ENCODE measurements at places on chromosomes 4 and X. TPM values are rescaled to one million over a fixed set of nuclear protein-coding genes. Genes with fewer than 3 reads are reported as not detected.

The ARHGAP36 gene
- not detected for total RNA-seq

The ZNF280C gene
- 8.0 TPM for total RNA-seq

The PTPN13 gene
- total RNA-seq, result 44.0 TPM

The INPP4B gene
- 8.9 TPM for total RNA-seq

The CDKL2 gene
- 1.3 TPM for total RNA-seq

The GLA gene
- total RNA-seq, result 15.7 TPM

The SHISA3 gene
- total RNA-seq, result 1.7 TPM

The MAGEA1 gene
- total RNA-seq, result not detected

DNA sequence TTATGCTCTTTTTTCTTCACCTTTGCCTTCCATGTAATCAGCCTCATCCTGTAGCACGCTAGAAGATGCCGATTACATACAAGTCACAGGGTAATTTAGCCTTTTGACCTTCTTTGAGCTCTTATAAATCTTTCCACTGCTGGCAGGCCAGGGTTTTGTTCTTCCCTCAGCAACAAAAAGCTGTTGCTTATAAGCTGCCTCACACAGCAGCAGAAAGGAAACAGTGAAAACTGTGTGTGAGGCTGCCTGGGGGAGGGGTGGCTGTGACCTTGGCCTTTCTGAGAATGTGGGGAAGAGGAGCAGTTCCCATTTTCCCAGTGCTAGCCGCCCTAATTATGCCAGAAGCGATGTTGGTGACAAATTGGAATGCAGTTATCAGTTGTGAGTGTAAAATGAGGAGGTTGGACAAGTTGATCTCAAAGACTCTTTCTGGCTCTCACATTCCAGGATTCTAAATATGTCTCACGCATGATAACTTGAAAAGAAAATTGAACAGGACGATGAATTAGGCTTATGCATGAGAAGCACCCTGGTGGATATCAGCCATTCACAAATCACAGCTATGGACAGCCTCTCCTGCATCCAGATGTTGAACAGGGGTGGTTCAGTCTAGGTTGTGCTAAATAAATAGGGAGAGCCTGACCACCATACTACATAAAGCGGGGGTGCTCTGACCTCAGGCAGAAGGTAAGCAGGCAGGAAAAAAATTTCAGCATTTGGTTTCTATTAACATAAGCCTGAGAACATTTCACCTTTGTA lies 25.7 kb downstream of the SLITRK2 start:
- no peaks in the 10 kb centered on the region for H3K36me3 ChIP-seq
- no peaks in the 10 kb centered on the region for H3K27me3 ChIP-seq
- no peak overlapping the region for H3K27ac ChIP-seq
- no peak overlapping the region for H3K4me3 ChIP-seq
- DNase-seq, result no peak
- no peaks in the 10 kb centered on the region for H3K4me1 ChIP-seq

GRCh38 chr4:118395057-118395644 lies 42.3 kb upstream of the PRSS12 start:
- DNase-seq, result no peak
- no peak overlapping the region for H3K27ac ChIP-seq
- no peak overlapping the region for H3K4me3 ChIP-seq
- peaks cover 2% of the 10 kb centered on the region for H3K4me1 ChIP-seq
- H3K36me3 ChIP-seq, result no peaks in the 10 kb centered on the region

- no peaks in the 10 kb centered on the region for H3K36me3 ChIP-seq
- DNase-seq, result no peak
- H3K4me3 ChIP-seq, result no peak overlapping the region
- H3K27me3 ChIP-seq, result no peaks in the 10 kb centered on the region
- no peak overlapping the region for H3K27ac ChIP-seq
- H3K4me1 ChIP-seq, result no peaks in the 10 kb centered on the region
These were observed 61.7 kb upstream of the HAND2 start for GRCh38 chr4:173591760-173592159.

GRCh38 chr4:5972571-5972970 lies 45.7 kb downstream of the C4orf50 start:
- H3K4me3 ChIP-seq, result no peak overlapping the region
- no peaks in the 10 kb centered on the region for H3K27me3 ChIP-seq
- H3K27ac ChIP-seq, result no peak overlapping the region
- no peak for DNase-seq
- H3K4me1 ChIP-seq, result no peaks in the 10 kb centered on the region

- H3K4me3 ChIP-seq, result no peak overlapping the region
- DNase-seq, result peak; percentile 22
- H3K27me3 ChIP-seq, result no peaks in the 10 kb centered on the region
- no peaks in the 10 kb centered on the region for H3K36me3 ChIP-seq
- no peak overlapping the region for H3K27ac ChIP-seq
These were observed 266.8 kb downstream of the C4orf33 start for GRCh38 chr4:129362691-129363274.

DNA sequence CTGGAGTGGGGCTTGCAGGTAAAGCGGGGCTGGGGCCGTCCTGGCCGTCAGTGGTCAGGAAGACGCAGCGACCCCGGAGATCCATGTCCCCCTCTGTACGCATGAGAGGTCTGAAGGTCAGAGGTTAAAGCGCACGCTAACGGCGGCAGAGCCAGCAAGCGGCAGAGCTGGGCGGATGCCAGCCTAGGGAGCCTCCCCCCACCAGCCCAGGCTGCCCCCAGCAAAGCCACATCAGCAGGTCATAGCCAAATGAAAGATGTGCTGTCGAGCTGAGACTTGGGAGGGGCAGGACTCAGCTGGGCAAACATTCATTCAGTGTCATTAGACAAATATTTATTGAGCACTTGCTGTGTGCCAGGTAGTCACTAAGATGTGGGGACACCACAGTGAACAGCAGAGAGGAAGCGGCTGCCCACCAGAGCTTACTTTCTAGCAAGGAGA lies 593 bp upstream of the JAKMIP1 start:
- no peak overlapping the region for H3K27ac ChIP-seq
- no peaks in the 10 kb centered on the region for H3K27me3 ChIP-seq
- H3K4me1 ChIP-seq, result no peaks in the 10 kb centered on the region
- peak overlapping the region; percentile 39 for H3K4me3 ChIP-seq
- DNase-seq, result no peak

GRCh38 chr4:3335982-3336381 lies 43.2 kb downstream of the RGS12 start:
- peaks cover 6% of the 10 kb centered on the region for H3K4me1 ChIP-seq
- H3K27ac ChIP-seq, result no peak overlapping the region
- H3K4me3 ChIP-seq, result no peak overlapping the region
- H3K36me3 ChIP-seq, result no peaks in the 10 kb centered on the region

- H3K4me1 ChIP-seq, result no peaks in the 10 kb centered on the region
- no peaks in the 10 kb centered on the region for H3K27me3 ChIP-seq
- DNase-seq, result no peak
- no peak overlapping the region for H3K4me3 ChIP-seq
- H3K27ac ChIP-seq, result no peak overlapping the region
- peaks cover 5% of the 10 kb centered on the region for H3K36me3 ChIP-seq
These were observed 42.9 kb downstream of the EVC start for GRCh38 chr4:5753766-5754528.

- no peak overlapping the region for H3K4me3 ChIP-seq
- H3K27ac ChIP-seq, result no peak overlapping the region
- DNase-seq, result no peak
- no peaks in the 10 kb centered on the region for H3K27me3 ChIP-seq
These were observed 454.4 kb upstream of the RPS6KA3 start for GRCh38 chrX:20720954-20721626.

- H3K27me3 ChIP-seq, result no peaks in the 10 kb centered on the region
- no peak for DNase-seq
- H3K4me1 ChIP-seq, result peaks cover 40% of the 10 kb centered on the region
- no peaks in the 10 kb centered on the region for H3K36me3 ChIP-seq
- H3K4me3 ChIP-seq, result no peak overlapping the region
These were observed 98.2 kb downstream of the AFF1 start for GRCh38 chr4:87032884-87033533.

DNA sequence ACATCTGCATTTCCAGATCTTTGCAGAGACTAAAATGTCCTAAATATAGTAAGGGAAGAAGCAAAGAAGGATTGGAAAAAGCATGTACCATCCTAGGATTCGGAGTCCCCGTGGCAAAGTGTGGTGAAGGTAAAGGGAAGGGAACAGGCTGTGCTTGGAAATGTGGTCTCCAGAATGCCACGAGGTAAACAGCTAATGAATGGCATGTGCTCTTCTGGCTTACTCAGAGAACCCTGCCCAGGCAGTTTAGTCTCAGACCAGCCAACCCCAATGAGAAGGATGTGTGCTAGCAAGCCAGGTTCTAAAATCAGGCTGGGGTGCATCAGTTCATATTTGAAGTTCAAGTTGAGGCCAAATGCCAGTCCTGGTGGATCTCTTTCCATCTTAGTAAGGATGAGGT lies 113.1 kb downstream of the RS1 start:
- no peaks in the 10 kb centered on the region for H3K27me3 ChIP-seq
- no peaks in the 10 kb centered on the region for H3K4me1 ChIP-seq
- no peak overlapping the region for H3K27ac ChIP-seq
- no peak overlapping the region for H3K4me3 ChIP-seq

DNA sequence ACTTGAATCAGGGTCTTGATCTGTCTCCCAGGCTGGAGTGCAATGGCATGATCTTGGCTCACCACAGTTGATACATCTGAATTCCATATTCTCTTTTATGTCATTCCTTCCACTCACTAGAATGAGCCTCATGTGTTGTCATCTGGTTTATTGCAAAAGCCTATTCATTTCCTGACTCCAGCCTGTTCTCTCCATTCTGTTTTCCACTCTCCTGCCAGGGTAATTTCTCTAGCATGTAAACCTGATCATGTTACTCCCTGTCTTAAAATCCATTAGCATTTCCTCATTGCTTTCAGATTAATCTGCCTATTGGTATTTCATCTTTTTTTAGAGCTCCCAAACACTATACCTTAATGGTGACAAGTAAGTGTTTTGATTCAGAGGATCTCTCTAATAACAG lies 4.3 kb upstream of the DDX60L start:
- no peak overlapping the region for H3K27ac ChIP-seq
- DNase-seq, result no peak
- H3K4me3 ChIP-seq, result no peak overlapping the region
- H3K36me3 ChIP-seq, result no peaks in the 10 kb centered on the region
- no peaks in the 10 kb centered on the region for H3K4me1 ChIP-seq

- H3K36me3 ChIP-seq, result no peaks in the 10 kb centered on the region
- H3K4me1 ChIP-seq, result no peaks in the 10 kb centered on the region
- H3K4me3 ChIP-seq, result no peak overlapping the region
- H3K27ac ChIP-seq, result no peak overlapping the region
- no peaks in the 10 kb centered on the region for H3K27me3 ChIP-seq
These were observed 17.4 kb upstream of the UGT2B7 start for GRCh38 chr4:69078852-69079251.

- H3K27me3 ChIP-seq, result no peaks in the 10 kb centered on the region
- no peak overlapping the region for H3K4me3 ChIP-seq
- no peak for DNase-seq
- no peaks in the 10 kb centered on the region for H3K36me3 ChIP-seq
- H3K27ac ChIP-seq, result no peak overlapping the region
These were observed 73.3 kb downstream of the CYLC1 start for GRCh38 chrX:83934220-83934619.

DNA sequence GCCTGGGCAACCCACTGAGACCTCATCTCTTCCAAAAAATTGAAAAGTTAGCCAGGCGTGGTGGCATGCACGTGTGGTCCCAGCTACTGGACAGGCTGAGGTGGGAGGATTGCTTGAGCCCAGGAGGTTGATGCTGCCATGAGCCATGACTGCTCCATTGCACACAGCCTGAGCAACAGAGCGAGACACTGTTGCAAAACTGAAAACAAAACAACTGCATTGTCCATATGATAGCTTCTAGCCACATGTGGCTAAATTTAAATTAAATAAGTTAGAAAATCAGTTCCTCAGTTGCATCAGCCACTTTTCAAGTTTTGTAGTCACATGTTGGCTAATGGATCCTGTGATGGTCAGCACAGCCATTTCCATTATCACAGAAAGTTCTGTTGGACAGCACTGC lies 67.9 kb downstream of the GAB1 start:
- peaks cover 28% of the 10 kb centered on the region for H3K4me1 ChIP-seq
- no peaks in the 10 kb centered on the region for H3K27me3 ChIP-seq
- no peaks in the 10 kb centered on the region for H3K36me3 ChIP-seq
- H3K4me3 ChIP-seq, result no peak overlapping the region
- H3K27ac ChIP-seq, result no peak overlapping the region

DNA sequence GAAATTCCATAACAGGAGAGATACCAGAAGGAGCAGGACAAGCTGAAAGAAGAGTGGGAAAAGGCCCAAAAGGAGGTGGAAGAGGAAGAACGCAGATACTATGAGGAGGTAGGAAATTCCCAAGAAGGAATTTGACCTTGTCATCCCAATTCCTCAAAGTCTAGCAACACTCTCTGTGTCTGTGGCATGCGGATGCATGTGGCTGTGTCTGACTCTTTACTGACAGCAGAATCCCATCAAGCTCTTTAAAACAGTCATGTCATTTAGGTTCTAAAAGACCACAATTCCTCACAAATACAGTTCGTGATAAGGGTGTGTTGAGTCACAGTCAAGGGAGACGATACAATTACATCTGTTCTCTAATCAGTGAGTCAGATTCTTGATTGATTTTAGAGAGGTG lies 68.5 kb downstream of the PHOX2B start:
- no peaks in the 10 kb centered on the region for H3K36me3 ChIP-seq
- no peak overlapping the region for H3K27ac ChIP-seq
- no peaks in the 10 kb centered on the region for H3K4me1 ChIP-seq

- DNase-seq, result no peak
- H3K36me3 ChIP-seq, result no peaks in the 10 kb centered on the region
- no peak overlapping the region for H3K27ac ChIP-seq
- no peaks in the 10 kb centered on the region for H3K4me1 ChIP-seq
- H3K27me3 ChIP-seq, result no peaks in the 10 kb centered on the region
- H3K4me3 ChIP-seq, result no peak overlapping the region
These were observed 27.8 kb downstream of the APOOL start for GRCh38 chrX:85031505-85031904.

GRCh38 chrX:50003467-50003866 lies 81.1 kb downstream of the CLCN5 start:
- H3K27me3 ChIP-seq, result no peaks in the 10 kb centered on the region
- DNase-seq, result no peak
- H3K4me1 ChIP-seq, result no peaks in the 10 kb centered on the region
- H3K27ac ChIP-seq, result no peak overlapping the region

GRCh38 chr4:40856840-40857362 lies 107.1 kb downstream of the NSUN7 start:
- H3K36me3 ChIP-seq, result no peaks in the 10 kb centered on the region
- no peak overlapping the region for H3K27ac ChIP-seq
- peaks cover 1% of the 10 kb centered on the region for H3K4me1 ChIP-seq
- H3K4me3 ChIP-seq, result peak overlapping the region; percentile 2
- no peaks in the 10 kb centered on the region for H3K27me3 ChIP-seq
- peak; percentile 83 for DNase-seq

- H3K27ac ChIP-seq, result no peak overlapping the region
- no peaks in the 10 kb centered on the region for H3K36me3 ChIP-seq
- DNase-seq, result no peak
- H3K4me1 ChIP-seq, result no peaks in the 10 kb centered on the region
- H3K4me3 ChIP-seq, result no peak overlapping the region
These were observed 50.5 kb upstream of the PUDP start for GRCh38 chrX:7198499-7198898.

DNA sequence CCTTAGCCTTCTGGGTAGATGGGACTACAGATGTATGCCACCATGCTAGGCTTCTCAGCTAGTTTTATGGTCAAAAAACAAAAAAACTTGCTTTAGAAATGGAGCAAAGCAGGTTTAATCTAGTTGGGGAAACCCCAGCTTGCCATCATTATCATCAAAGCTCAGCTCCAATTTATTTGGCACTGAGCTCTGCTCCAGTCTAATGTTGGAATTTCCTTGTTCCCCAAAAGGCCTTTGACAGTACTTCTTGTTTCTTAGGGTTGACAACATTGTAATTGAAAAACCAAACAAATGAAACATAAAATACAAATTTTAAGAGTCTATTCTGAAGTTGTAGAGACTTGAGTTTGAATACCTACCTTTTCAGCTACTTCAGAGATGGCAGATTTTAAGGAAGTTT lies 48.0 kb downstream of the MRPL1 start:
- H3K27me3 ChIP-seq, result no peaks in the 10 kb centered on the region
- H3K4me1 ChIP-seq, result no peaks in the 10 kb centered on the region
- DNase-seq, result no peak

All from ovary (tissue), 10 donors.